ENCODE measurements at places on chromosomes 16 and 17.

DNA sequence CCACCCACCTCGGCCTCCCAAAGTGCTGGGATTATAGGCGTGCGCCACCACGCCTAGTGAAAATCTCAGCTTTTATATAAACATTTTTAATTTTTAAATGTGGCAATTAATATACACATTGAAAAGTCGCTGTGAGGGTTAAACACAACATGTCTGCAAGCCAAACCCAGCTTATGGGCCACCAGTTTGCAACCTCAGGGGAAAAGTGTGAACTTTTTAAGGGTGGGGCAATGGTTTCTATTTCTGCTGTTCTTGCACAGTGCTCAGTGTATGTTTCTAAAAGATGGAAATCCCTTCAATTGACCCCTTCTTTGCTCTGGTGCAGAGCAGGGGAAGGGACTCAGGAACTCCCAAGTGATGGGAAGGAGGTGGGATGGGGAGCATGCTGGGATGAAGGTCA, 18.3 kb upstream of the SUPT4H1 start:
- no peak for DNase-seq

DNA sequence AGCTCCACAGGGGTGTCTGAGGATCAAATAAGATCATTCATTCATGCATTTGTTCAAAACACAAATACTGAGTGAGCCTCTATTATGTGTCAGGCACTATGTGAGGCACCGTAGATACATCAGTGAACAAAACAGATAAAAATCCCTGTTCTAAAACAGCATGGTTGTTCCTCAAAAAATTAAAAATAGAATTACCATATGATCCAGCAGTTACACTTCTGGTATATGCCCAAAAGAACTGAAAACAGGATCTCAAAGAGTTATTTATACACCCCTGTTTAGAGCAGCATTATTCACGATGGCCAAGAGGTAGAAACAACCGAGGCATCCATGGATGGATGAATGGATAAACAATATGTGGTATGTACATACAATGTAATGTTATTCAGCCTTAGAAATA, 15.4 kb downstream of the PIPOX start:
- DNase-seq, result no peak

GRCh38 chr17:81428121-81428515, 32.9 kb downstream of the BAHCC1 start:
- no peak for DNase-seq

DNA sequence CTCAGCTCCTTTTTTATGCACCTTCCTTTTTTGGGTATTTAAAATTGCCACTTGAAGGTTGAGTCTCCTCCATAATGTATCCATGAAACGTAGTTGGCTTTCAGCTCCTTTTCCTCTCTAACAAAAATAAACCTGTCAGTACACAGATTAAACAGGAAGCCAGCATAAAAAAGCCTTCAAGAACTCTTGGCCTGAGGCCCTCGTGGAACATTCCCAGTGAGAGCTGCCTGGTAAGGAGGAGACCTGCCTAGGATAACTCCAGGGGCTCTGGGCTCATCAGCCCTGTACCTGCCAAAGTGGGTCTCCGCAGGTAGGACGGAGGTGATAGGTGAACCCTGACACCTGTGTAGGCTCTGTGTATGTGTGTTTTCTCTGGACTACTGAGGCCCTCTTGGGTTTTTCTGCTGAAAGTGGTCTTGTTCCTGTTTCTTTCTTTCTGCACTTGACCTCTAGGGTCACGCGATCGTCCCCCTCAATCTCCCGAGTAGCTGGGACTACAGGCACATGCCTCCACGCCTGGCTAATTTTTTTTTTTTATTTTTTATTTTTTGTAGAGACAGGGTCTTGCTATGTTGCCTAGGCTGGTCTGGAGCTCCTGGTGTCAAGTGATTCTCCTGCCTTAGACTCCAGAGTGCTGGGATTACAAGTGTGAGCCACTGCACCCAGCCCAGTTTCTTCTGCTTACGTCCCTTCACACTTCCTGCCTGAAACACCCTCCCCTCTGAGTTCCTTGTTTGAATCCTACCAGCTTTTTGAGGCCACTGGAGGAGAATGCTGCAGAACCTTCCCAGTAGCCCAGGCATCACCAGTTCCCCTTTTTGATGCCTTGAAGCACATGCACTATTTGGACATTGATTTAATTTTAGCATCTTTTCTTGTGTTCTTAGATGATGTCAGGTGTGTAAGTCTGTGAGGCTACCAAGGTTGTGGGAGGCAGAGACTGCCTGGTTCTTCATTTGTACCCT, 9.8 kb downstream of the PGS1 start:
- DNase-seq, result no peak

DNA sequence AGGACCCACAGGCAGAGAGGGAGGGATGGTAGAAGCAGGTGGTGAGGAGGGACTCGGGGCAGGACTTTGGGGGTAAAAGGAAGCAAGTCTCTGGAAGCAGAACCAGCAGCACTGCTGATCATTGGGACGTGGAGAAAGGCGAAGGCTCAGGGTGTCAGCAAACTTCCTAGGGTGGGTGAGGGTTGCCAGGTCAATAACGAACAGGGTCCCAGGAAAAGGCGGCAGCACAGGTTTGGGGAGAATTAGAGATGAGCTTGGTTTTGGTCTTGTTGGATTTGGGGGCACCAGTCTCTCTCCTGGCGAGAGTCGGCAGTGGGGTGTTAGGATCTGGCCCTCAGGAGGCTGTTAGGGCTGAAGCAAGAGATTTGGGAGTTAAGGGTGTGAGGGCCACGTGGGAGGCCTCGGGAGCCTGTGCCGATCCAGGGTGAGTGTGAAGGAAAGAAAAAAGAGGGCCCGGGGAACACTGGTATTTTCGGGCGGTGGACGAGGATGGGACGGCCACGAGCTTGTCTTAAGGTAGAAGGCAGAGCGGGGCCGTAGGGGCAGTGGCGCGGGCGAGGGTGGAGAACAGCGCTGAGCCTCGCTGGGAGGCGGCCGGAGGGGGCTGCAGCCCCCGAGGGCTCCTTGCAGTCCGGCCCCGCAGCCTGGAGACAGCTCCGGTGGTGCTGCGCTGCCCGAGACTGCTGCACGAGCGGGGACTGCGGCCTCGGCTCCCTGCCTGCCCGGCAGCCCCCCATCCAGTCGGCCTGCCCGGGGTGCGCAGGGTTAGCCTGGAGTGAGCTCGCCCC, 765 bp upstream of the ADORA2B start:
- no peak for DNase-seq

GRCh38 chr16:76164970-76165558, 112.1 kb upstream of the CNTNAP4 start:
- no peak for DNase-seq

DNA sequence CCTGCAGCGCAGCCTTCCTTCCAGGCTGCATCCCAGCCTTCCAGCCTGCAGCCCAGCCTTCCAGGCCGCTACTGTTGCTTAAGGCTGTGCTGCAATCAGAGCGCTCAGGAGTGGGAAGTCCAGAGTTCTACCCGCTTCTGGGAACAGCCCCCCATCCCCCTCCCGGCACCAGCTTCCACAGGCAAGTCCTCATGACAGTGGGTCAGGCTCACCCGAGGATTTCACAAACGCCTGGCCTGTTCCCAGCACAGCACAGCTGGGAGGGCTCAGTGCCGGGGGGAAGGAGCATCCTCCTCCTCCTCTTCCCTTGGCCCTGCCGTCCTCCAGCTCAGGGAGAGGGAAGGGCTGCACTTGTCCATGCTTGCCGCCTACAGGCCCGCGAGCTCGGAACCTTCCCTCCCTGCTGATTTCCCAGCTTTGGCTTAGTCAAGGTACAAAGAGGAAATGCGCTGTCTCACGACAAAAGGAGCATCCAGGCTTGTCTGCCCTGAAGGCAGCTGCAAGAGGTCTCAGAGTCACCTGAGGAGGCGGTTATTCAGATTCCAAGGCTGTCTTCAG, 8.3 kb downstream of the SOCS3 start:
- DNase-seq, result no peak

DNA sequence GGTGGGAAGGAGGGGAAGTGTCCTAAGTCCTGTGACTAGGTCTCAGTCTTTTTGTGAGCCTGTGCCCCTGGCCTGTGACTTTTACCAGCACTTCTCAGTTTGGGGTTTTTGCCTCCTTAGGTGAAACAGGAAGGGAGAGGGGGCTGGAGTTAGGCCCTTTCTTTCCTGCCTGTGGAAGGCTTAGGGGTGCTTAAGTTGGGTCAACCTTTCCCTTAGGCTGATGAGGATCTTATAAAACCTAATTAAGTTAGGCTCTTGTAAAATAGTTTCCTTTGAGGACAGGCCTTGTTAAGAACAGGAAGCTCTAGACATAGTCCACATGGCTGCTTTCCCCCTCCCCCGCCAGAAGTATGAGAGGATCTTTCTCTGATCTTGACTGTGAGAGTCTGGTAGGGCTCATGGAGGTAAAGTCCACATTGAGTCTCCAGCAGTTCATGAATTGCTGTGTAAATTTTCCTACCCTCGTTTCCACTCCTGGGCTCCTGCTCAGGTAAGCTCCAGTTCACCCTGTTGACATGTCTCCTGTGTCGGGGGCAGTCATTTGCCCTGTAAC, 17.0 kb upstream of the DNASE1 start:
- DNase-seq, result peak; percentile 13

DNA sequence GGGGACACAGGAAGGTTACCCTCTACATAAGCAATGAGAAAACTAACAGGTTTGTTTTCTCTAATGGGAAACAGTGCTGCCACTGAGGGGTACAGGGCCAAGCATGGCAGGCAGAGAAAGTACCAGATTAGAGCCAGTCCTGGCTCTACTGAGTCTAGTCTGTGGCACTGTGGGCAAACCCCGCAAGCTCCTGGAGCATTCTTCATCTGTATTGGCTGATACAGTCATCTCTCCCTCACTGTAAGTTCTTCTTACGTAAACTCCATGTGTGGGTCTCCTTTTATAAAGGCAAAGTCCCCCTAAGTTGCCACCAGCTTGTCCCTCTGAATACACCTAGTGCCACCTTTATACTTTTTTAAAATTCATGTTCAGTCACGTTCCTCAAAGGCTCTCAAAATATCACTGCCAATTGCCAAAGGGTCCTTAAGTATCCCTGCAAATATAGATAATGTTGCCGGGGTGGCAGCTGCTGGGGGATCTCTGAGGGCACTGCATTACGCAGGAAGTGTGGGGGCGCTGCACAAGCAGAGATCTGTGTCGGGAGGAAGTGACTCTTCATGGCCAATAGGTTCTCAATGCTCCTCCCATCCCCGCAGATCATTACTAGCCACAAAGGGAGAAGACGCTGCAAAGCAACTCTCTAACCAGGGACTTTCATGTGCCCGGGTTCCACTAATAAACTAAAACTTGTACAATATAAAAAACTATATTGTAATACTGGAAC, 18.8 kb downstream of the XPO6 start:
- peak; percentile 73 for DNase-seq

- no peak for DNase-seq
Measured at GRCh38 chr16:29204806-29205135, 201.7 kb downstream of the NPIPB11 start.

DNA sequence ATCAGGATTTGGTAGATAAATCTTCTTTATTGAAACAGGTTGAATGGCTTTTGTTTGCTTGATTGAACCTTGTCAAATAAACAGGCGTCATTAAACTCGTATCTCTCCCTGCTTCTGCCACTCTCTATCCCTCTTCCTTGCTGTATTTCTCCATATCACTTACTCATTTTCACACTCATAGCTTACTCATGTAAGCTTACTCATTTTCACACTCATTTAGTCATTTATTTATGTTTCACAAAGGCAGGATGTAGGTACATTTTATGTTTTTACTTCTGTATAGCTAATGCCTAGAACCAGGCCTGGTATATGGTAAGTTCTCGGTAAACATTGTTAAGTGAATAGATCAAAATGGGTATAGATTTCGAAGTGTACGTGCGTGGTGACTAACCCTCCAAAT, 450.0 kb downstream of the PMP22 start:
- DNase-seq, result no peak

- no peak for DNase-seq
Measured at GRCh38 chr17:66863820-66864219, 28.9 kb downstream of the CACNG5 start.

GRCh38 chr16:23862556-23862955, 26.8 kb downstream of the PRKCB start:
- no peak for DNase-seq

DNA sequence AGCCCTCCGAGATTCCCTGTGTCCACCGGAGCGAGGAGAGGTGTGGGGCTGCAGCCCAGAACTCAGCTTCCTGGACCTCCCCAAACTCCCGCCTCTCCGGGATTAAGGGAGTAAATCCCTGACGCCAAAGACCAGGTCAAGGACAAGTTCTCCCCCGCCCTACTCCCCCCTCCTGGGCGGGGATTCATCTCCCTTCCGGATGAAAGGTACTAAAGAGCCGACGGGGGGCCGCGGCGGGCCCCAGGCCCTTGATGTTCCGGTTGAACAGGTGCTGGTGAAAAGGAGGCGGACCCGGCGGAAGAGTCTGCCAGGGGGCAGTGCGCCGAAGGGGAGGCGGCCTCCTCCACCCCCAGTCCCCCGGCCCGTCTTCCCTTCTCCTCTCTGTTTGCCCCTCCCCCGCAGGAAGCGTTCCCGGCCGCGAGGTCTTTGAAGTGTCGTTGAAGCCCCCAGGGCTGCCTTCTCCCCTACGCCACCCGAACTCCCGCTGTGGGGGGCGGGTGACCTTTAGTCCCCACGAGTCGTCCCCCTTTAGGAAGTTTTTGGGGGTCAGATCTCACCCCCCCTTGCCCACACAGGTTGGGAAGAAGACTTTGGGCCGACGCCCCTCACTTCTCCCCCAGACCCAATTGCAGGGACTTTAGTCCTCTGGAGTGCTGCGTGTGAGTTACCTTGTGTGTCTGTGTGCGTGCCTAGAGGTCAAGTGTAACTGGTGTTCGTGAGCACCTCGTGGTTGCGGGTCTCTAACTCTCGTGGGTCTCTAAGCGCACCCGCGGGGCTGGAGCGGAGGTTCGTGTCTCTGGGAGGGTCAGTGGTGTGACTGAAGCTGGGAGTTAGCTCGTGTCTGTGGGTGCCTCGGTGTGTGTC, 1.1 kb upstream of the MLLT6 start:
- peak; percentile 73 for DNase-seq

GRCh38 chr17:32586666-32587065, 99.9 kb downstream of the CDK5R1 start:
- DNase-seq, result no peak

GRCh38 chr16:66326991-66327513, 39.4 kb upstream of the CDH5 start:
- no peak for DNase-seq

DNA sequence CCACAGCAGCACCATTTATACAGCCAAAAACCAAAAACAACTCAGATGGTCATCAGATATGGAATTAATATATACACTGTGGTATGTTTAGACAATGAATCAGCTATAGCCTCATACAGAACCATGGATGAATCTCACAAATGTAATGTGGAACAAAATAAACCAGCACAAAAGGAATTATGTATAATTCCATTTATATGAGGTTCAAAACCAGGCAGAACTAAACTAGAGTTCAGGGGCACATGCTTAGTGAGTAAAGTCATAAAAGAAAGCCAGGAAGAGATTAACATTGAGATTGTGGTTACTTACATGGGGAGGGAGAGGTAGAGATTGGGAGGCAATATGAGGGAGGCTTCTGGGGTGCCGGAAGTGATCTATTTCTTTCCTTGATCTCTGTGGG, 231.1 kb downstream of the COPRS start:
- DNase-seq, result no peak

- DNase-seq, result no peak
Measured at GRCh38 chr16:20331635-20332034, 4.3 kb upstream of the GP2 start.

DNA sequence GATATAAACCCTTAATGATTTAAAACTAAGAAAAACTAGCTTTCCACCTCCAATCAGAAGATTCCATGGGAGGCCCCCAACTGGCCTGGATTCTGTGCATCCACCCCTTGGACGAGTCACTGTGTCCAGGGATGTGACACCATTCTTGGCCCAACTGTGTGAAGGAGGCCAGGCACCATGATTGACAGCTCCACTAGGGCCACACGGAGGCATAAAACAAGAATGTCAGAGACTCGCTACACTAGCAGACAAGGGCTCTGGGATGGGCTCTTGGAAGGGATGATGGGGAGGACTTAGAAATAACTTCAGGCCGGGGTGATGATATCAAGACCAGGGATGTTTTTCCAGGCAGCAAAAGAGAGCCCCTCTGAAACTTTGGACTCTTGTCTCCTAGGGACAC, 117.8 kb upstream of the GNAO1 start:
- no peak for DNase-seq

Data from activated gamma-delta T cell treated with Interleukin-2 at 50 U/mL for 16 hours (primary cell).